ENCODE measurements at places on chromosomes 11 and 22.
A peak's percentile ranks its signal among the peaks of the same experiment; 100 is the strongest.

DNA sequence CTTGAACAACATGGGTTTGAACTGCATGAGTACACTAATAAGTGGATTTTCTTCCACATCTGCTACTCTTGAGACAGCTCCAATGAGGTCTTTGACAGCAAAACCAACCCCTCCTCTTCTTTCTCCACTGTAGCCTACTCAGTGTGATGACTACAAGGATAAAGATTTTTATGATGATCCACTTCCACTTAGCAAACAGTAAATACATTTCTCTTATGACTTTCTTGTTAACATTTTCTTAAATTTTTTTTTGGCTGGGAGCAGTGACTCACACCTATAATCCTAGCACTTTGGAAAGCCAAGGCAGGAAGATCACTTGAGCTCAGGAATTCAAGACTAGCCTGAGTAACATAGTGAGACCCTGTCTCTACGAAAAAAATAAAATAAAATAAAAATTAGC is 9.9 kb upstream of the EIF4G2 start:
- peak; percentile 26 for DNase-seq

DNA sequence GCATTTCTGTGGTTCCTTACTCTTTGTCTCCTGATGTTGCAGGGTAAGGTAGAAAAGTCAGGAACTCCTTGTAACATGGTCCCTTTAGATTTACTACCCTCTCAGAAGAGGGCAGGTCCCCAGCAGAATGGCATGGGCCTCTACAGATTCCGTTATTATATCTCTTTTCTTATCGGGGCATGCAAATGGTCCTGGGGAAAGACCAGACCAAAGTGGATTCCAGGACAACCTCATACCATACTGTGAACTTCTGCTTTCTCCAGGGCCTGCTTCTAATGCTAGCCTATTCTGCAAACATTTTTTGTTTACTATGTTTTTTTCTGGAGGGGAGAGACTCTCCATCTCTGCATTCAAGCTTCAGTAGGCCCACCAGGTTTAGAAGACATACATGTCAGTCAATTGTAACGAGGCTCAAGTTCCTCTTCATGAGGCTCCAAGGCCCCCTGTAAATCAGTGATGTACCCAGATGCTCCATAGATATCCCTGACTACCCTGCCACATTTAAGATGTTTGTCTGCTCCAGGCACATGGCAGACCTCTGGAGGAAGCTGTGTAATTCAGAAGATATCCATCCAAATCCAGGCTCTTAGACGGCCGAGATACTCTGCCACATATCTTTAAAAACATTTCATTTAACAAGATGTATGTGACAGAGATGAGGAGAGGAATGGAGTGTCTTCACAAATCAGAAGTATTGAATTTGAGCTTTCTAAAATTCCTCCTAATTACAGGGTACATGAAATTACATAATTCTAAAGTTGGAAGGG is 8.5 kb upstream of the ME3 start:
- DNase-seq, result no peak

- DNase-seq, result no peak
Observed at GRCh38 chr11:64918017-64918416, 1.0 kb upstream of the ATG2A start.

DNA sequence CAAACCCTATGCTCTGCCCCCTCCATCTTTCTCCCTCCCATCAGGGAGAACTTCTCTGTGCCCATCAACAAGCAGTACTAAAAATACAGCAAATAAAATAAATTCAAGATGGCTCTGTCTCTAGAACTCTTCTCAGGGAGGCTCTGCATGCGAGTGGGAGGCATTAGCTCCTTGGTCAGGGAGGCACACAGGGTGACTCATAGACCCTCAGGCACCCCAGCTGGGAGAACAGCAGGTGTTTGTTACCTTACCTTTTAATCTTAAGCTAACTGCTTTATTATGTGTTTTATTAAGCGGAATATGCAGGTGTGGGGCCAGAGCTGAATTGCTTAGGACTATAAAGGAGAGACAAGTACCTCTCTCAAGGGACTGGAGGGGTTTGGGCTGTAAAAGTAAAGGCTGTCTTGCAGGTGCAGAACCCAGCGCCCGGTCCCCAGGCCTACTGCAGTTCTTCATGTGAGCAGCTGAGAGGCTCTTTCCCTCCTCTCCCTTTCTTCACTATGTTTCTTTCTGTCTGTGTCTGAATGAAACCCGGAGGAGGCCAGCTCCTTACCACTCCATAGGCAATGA is 20.8 kb downstream of the CSNK2A3 start:
- peak; percentile 29 for DNase-seq

- DNase-seq, result peak; percentile 62
Observed at GRCh38 chr11:75966537-75967287, 151.7 kb downstream of the UVRAG start.

GRCh38 chr22:50339945-50340879 is 2.9 kb upstream of the PPP6R2 start:
- DNase-seq, result no peak

GRCh38 chr11:133563505-133564025 is 31.3 kb upstream of the OPCML start:
- DNase-seq, result no peak

- peak; percentile 54 for DNase-seq
Observed at GRCh38 chr11:95520369-95521132, 269.0 kb downstream of the FAM76B start.

DNA sequence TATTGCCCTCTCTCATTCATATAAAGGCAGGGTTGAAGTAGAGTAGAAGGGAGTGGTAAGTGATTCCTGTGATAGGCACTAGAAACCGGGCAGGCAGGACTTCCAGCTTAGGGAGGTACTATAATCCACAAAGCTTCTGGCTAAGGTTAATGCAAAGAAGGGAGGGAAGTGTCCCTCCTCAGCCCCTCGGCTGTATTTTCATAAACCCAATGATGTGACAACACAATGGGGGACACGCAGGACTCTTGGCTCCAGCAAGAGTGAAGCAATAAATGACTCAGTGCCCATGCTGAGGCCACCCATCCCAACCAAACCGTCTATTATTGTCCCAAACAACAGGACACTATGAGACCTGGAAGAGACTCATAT is 90.7 kb downstream of the ETS1 start:
- DNase-seq, result no peak

DNA sequence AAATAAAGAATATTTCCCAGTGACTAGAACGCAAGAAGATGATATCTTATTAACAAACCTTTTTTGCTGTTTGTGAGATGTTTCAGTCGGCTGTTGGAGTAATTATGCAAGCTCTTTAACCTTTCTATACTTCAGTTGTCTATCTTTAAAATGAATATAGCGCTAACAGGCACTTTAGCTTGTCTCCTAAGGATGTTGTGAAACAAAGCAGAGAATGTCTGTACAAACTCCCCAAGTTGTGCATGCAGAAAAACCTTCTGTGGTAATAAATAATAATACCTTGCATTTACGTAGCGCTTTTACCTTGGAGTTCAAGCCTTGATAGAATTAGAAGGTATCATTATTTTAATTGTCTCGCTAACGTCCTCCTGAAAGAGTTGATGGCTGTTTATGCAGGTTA is 1.9 kb upstream of the KDM2A start:
- no peak for DNase-seq

- no peak for DNase-seq
Observed at GRCh38 chr22:19097518-19097917, 24.7 kb downstream of the DGCR2 start.

GRCh38 chr11:46296528-46297448 is 19.3 kb downstream of the CREB3L1 start:
- DNase-seq, result peak; percentile 97

GRCh38 chr11:63574856-63575602 is 11.8 kb upstream of the PLAAT2 start:
- DNase-seq, result no peak

DNA sequence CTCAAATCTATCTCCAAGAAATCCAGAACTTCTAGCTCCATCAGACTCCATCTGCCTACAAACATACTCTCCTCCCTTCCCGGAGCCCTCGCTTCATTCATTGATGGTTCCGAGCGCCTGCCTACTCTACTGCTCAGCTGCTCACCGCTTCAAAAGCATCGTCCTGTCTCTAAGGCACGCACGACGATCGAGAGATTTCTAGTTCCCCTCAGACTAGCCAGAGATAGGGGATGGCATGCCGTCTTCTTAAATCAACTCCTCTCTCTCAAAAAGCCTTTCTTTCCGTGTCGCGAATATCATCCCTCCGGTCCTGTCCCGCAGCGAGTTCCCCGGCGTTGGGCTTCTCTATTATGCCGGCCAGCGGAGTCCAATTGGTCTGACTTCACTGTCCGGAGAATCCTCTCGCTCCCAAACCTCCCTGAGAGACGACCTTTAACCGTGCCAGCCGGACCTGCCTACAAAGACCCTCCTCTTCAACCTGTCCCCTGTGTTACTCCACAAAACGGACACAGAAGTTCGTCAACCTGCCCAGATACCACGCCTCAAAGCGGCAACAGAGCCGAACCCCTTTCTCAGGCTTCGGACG is 592 bp downstream of the EEF1G start:
- DNase-seq, result no peak

GRCh38 chr11:45922425-45923082 is at the start of gene LARGE2:
Gene LARGE2, plus strand, starts transcription at chr11:45922656. Its CDS starts 227 bp downstream, at chr11:45922883.
- peak; percentile 32 for DNase-seq

- DNase-seq, result no peak
Observed at GRCh38 chr11:6284250-6284649, 24.6 kb downstream of the CCKBR start.

- peak; percentile 89 for DNase-seq
Observed at GRCh38 chr11:34358258-34358727, 483 bp upstream of the ABTB2 start.

Data from NCI-H226 (cell line).